Right ventricle myocardium inferior (tissue), 1 donor: ENCODE measurements at places on chromosomes 4 and X.

DNA sequence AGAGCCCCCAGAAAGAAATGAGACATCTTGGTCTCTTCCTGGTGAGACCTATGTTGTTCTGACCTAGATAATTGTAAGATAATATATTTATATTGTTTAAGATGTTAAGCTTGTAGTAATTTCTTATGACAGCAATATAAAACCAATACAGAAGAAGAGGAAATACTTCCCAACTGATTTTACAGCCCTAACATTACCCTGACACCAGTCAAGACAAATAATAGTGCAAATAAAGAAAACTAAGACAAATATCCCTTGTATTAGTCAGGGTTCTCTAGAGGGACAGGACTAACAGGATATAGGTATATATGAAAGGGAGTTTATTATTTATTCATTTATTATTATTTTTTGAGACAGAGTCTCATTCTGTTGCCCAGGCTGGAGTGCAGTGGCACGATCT lies 18.7 kb downstream of the TCEAL8 start:
- no peak for DNase-seq

DNA sequence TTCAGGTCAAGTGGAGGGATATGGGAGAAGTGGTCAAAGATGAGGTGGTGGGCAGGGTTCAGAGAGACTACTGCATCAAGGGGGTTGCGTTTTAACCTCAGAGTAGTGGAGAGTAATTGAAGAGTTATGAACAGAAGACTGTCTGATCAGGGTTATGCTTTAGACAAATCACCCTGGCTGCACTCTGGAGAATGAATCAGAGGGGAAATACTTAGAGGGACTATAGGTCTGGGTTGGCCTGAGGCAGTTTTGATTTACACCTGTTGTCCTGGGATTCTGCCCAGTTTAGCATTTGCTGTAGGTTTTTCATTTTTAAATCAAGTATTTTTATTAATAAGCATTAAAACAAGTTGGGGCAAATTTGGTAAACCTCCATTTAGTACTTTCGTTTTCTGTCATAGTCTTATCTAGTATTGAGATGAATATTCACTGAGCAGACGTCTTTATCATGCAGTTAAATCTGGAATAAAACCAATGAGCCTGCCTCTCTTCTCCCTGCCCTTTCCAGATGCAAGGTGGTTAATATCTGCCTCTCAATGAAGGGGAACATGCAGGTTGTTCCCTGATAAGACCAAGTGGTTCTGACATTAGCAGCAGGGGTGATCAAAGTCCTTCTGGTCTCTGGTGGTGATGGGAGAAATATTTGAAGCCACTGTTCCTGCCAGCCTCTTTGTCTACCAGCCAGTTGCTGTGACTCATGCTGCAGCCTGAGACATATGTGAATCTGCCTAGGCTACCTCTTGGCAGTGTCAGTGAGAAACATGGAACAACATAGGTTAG lies 116.0 kb upstream of the RPS6KA3 start:
- no peak for DNase-seq

GRCh38 chr4:98905839-98906238 lies 23.1 kb downstream of the EIF4E start:
- no peak for DNase-seq

DNA sequence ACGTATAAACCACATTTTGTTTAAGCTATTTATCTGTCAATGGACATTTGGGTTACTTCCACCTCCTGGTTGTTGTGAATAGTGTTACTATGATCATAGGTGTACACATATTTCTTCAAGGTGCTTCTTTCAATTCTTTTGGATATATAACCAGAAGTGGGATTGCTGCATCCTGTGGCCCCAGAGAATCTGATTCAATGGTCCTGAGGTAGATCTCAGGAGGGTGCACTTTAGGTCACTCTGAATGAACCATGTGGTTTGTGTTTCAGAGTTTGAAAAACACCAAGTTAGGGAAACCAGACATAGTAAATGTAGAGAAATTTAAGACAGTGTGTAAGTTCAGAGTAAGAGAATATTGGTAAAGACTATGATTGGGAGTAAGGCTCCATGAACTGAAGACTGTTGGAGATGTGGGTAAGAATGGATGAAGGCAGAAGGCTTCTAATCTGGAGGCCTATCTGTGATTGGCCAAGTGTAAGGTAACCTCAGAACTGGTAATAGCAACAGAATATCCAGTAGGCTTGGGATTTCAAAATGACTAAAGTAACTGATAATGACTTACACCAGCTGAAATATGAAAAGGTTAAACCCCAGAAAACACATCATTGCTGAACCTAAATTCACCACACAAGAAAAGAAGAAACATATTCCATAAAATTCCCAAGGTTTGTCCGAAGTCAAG lies 236.9 kb downstream of the CAMK2D start:
- no peak for DNase-seq

- DNase-seq = no peak
These were observed 15.6 kb upstream of the CWH43 start for GRCh38 chr4:48970471-48970921.

- no peak for DNase-seq
These were observed 207.4 kb downstream of the ADAM29 start for GRCh38 chr4:175125410-175126068.

DNA sequence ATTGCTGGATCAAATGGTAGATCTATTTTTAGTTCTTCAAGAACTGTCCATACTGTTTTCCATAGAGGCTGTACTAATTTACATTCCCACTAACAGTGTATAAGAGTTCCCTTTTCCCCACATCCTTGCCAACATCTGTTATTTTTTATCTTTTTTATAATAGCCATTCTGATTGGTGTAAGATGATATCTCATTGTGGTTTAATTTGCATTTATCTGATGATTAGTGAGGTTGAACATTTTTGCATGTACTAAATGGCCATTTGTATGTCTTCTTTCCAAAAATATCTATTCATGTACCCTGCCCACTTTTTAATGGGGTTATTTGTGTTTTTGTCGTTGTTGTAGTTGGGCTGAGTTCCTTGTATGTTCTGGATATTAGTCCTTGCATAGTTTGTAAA lies 35.4 kb upstream of the PRKG2 start:
- DNase-seq = no peak

DNA sequence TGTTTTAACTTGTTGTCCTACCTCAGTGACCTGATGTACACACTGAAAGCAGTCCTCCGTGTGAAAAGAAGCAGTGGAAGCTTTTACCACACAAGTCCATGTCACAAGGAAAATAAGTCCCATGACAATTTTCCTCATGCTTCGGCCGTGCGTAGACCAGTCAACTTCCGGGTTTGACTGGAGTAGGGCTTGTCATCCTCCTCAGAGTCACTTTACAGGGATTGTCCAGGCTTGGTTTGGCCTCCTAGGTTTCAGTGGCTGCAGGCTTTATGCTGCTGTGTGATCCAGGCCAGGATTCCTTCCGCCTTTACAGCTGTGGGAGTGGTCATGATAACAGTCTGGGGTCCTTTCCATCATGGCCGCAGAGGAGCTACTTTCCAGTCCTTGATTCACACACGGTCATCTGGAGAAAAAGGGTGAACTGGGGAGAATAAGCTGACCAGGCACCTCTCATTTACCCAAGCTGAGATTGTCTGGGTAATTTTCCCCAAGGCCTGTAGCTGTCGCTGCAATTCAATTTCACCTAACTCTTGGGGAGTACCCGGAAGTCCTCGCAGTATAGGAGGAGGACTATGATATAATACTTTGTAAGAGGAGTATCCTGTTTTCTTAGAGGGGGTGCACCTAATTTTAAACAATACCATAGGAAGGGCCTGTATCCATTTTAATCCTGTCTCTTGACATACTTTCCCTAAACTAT lies 206.1 kb upstream of the KLF8 start:
- DNase-seq = no peak
